ENCODE measurements at places on chromosomes 12 and 14.

- peak; percentile 58 for DNase-seq
Observed at GRCh38 chr14:87805315-87805723, 187.7 kb downstream of the GALC start.

DNA sequence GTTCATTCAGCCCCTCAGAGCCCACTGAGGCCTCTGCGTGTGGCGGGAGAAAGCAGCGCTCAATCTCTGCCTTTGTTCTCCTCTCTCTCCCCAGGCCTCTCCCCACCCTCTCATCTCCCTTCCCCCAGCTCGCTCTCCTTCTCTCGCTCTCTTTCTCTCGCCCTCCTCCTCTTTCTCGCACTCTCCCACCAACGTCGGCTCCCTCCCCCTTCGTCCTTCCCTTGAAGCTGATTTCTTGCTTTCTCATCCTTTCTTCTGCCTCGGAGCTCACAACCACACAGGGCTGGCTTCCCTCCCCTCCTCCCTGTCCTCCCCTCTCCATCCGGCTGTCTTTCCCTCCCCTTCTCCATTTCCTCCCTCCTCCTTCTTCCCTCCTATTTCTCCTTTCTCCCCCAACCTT lies 96.4 kb downstream of the LRRC74A start:
- DNase-seq: no peak

DNA sequence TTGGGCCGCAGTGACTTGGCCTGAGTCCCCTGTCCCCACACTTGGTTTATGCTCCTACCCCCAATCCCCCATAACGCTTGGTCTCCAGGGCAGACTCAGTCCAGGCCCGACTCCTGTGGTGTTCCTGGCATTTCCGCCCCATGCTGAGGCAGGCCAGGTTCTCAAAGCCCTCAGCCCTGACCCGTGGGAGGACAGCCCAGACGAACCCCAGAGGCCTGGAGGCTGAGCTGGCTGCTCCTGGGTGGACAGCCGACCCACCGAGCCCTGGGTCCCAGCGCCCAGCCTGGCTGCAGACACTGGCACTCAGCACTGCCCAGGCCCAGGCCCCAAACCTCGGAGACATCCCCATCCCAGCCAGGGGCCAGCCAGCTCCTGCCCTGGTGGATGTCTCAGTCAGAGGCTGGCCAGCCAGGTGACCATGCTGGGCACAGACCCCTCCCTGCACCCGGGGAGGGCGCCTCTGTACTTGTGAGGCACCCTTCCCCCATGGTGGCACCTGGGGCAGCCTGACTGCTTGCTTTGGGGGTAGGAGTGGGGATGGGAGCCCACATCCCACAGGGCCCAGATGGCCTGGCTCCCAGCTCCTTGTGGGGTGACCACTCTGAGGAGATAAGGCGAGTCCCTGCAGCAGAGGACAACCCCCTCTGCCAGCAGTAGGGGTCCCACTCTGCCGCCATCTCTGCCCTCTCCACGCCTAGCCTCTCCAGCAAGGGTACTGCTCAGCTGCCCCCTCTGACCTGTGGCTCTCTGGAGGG lies 1.4 kb downstream of the PLD4 start:
- peak; percentile 13 for DNase-seq

DNA sequence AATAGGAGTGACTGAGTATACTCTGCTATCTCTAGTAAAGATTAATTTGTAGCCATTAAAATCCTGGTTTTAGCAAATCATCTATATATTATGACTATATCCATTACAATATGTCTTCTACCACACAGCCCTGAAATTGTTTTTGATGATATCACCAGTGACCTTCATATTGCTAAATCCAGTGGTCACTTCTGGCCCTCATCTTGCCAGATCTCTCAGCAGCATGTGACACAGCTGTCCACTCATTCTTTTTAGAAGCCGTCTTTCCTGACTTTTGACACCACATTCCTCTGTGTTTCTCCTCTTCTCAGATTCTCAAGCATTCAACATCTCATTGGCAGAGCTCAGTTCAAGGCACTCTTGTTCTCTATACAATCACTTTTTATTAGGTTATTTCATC lies 54.9 kb downstream of the CPNE8 start:
- DNase-seq: peak; percentile 5

- no peak for DNase-seq
Observed at GRCh38 chr14:104554608-104555429, 24.7 kb upstream of the C14orf180 start.

DNA sequence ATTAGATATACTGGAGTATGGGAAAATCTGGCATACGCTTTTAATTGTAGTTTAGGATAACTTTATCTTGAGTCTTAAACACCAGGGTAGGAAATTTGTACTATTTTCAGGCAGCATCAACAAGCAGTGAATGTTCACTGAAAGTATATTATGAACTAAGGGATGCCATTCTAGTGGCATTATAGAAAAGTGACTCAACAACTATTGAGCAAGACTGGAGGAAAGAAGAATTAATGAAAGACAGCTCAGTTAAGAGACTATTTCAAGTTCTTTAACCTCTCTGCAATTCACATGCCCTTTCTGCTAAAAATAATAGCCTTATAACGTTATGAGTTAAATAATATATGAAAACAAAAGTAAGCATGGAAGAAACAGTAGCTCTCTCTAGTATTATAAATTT lies 343.1 kb downstream of the FSCB start:
- no peak for DNase-seq

- DNase-seq: no peak
Observed at GRCh38 chr12:52523824-52524223, 3.6 kb upstream of the KRT5 start.

DNA sequence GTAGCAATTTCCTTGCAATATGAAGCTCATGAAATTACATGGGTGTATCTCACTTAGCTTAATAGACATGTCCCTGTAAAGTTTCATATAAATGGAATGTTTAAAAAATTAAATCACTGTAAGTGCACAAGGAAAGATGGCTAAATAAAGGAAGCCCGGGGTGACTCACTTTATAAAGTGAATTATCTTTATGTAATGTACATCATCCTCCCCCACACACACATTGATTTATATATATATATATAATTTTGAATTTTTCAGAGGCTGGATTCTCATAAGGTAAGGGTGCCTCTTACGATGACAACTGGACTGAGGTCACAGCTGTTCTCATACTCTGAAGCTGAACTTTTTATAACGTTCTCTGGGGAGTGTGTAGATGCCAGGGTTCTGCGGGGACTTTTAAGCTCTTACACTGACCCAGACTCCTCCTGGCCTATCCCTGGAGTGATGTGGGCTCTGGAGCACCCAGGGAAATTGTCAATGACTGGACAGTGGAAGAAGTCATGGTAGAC lies 108.7 kb upstream of the HIF1A start:
- DNase-seq: no peak

- no peak for DNase-seq
Observed at GRCh38 chr14:81273961-81274575, 53.3 kb upstream of the GTF2A1 start.

DNA sequence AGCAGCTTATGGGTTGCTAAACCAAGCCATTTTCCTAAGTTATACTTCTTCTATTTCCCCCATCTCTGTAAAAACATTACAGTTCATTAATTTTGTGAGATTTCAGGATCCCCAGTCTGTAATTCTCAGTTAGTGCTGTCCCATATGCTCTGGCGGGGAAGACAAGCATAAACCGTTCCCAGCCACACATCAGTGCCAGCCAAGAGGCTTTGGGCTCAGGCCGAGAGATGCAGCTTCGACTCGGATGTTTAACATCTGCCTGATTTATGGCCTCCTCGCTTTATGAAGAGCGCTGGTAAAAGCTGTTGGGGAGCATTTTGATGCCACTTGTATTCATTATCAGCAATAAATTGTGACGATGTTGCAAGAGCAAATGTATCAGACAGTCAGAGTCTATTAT lies 349.1 kb upstream of the CCDC196 start:
- no peak for DNase-seq

- DNase-seq: peak; percentile 11
Observed at GRCh38 chr12:27711317-27711682, 668 bp downstream of the MRPS35 start.

- DNase-seq: no peak
Observed at GRCh38 chr12:119354172-119354571, 19.6 kb downstream of the CCDC60 start.

DNA sequence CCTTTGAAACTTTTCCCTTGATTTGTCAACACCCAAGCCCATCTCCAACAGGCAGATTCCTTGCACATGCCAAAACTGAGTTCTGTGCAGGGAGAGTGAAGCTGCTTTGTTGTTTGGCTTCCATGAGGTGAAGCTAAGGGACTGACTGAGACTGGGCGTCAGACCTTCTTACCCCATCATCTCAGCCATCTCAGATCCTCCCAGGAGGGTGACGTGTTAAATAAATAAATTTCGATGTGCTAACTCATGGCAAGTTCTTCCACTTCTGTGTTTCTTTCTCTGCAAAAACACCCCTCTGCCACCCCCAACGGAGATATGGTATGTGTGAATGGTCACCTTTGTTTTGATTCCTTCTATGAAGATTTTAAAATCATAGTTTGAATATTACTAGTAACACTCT lies 17.8 kb downstream of the UTP20 start:
- DNase-seq: no peak

- no peak for DNase-seq
Observed at GRCh38 chr14:46063872-46064271, 587.7 kb downstream of the RPL10L start.

DNA sequence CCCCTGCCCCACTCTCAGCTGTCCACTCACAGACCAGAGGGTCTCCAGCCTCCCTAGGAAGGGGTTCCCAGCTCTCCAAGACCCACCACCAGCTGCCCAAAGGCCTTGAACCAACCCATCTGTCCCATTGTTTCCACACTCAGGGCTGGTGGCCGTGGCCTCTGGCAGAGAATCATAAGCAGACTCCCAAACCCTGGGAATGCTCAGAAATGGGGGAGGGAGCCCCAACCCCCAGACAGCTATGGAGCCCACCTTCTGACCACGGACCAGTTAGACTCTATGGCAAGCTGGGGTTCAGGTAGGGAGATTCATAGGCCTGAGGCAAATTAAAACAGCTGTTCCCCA lies 280.0 kb downstream of the DPF3 start:
- no peak for DNase-seq

DNA sequence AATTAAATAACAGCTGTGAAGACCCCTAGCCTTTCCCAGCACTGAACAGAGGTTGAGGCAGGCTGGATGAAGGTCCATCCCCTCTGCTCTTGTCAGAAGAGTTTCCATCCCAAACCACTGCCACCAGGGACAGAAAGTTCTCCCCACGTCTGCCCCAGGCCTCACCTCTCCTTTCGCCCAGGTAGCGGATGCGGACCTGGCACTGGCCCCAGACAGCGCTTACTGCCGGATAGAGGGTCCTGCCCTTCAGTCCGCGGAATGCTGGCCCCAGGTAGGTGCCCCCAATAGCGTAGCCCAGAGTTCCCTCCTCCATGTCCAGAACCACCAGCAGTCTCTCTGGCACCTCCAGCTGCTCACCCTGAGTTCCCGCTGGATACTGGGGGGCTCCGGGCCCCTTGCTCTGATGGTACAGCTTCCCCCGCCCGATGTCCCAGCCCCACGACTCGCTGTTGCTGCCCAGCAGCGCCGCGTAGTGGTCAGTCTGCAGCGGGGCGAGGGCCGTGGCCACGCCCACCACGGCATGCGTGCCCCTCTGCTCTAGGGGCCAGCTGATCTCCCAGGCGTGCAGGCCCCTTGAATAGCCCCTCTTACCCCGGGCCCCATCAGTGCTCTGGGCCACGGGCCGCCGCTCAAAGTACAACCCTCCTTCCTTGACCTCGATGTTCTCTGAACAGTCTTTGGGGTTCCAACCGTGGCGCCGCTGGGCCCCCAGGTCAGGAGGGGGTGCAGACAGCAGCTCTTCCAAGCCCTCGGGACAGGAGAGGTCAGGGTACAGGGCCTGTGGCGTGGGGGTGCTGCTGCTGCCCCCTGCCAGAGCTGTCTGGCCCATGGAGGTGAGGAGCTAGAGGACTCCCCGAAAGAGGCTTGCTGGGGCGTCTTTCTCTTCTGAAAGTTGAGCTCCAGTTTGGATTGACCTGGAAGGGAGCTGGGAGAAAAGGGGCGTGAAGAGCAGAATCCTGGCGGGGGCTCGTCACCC lies 742 bp downstream of the SPSB2 start:
- peak; percentile 90 for DNase-seq

- no peak for DNase-seq
Observed at GRCh38 chr12:58961906-58962305, 41.6 kb upstream of the LRIG3 start.

DNA sequence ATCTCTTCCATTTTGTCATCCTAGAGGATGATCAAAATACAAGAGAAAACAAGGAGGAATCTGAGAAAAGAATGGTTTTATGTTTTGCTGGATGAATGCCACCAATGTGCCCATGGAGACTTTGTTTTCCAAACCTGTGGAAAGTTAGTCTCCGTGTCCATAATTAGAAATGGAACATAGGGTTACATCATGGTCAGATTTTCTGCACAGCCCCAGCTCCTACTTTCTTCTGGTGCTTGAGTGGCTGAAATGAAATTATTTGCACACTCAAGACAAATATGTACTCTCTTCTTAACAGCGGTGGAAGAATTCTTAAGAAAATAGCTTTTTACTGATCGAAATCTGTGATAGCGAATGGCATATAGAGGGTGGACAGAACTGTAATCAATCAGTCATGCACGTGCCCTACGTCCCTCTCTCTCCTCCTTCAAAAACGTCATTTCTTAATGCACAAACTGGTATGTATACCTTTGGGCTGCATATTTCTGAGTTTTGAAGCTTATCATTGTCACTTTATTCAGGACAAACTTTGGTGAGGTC lies 825.2 kb downstream of the AACS start:
- DNase-seq: no peak

- DNase-seq: peak; percentile 61
Observed at GRCh38 chr12:32365473-32366064, 33.8 kb upstream of the FGD4 start.

DNA sequence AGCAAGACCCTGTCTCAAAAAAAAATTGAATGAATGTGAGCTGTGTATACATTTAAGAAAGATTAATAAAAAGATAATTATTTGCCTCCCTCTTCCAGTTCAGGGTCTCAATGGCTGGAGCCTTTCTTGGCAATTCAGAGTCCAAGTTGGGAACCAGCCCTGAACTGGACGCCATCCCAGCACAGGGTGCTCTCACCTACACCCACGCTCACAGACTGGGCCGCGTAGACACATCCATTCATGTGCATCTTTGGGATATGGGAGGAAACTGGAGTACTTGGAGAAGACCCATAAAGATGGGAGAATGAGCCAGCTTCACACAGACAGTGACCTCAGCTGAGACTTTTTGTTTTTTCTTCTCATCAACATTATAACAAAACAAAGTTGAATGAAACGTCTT lies 6.5 kb downstream of the MAPK1IP1L start:
- no peak for DNase-seq

DNA sequence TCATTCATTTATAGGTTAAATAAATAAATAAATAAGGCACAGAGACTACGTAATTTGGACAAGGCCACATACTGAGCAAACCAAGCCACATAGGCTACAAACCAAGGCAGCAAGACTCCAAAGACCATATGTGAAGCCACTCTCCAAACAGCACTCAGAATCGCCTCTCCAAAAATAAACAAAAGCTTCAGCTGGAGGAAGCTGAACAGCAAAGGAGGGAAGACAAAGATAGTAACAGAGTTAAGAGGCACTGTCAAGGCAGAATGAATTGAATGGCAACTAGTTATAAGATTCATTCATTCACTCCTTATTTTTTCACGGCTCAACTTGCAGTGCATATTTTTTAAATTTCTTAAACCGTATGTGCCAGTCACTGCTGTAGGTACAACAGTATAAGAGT lies 200.5 kb upstream of the GRIP1 start:
- DNase-seq: no peak

GRCh38 chr12:72865921-72866320 lies 593.8 kb downstream of the TRHDE start:
- DNase-seq: no peak

- DNase-seq: no peak
Observed at GRCh38 chr14:105187116-105187515, 6.0 kb upstream of the NUDT14 start.

GRCh38 chr14:53304726-53305381 lies 151.7 kb upstream of the DDHD1 start:
- peak; percentile 30 for DNase-seq

- DNase-seq: no peak
Observed at GRCh38 chr14:61145903-61146481, 135.1 kb downstream of the TMEM30B start.

Data from AG08396 (cell line).